ENCODE measurements at places on chromosomes 4 and X.

DNA sequence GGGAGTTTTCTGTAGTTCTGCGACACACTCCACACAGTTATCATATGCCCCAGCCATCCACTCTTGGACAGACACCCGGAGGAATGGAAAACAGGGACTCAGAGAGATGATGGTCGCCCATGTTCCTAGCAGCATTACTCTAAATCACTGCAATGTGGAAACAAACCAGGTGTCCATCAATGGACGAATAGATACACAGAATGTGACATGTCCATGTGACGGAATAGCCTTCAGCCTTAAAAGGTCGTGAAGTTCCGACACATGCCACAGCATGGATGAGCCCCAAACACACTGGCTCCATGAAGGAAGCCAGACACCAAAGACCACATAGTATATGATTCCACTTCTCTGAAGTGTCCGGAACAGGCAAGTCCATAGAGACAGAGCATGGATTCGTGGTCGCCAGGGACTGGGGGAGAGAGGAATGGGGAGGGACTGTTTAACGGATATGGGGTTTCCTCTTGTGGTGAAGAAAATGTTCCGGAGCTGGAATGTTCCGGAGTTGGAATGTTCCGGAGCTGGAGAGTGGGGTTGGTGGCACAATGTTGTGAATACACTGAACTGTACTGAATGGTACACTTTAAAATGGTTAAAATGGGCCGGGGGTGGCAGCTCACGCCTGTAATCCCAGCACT is 28.7 kb upstream of the AFAP1 start:
- no peak for DNase-seq

DNA sequence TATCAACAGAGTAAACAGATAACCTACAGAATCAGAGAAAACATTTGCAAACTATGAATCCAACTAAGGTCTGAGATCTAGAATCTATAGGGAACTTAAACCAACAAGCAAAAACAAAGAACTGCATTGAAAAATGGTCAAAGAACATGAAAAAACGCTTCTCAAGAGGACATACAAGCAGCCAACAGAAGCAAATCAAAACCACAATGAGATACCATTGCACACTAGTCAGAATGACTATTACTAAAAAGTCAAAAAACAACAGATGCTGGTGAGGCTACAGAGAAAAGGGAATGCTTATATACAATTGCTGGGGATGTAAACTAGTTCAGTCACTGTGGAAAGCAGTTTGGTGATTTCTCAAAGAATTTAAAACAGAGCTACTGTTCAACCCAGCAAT is 255.7 kb downstream of the TMEM47 start:
- DNase-seq: no peak

DNA sequence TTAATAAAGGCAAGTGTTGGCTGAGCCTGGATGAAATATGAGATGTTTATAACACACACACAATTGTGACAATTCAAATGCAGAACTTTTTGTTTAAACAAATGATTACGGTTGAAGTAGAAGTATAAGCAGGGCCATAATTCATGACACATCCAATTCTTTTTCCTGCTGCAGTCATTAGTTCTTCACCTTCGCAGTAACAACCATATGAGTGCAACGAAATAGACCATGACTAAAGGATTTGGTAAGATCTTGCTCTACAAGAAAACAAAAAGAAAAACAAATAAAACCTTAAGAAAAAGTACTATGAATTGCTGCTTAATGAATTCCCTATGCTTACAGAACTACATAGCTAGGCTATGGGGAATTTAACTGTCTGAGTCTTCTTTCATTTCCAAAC is 13.9 kb upstream of the BMPR1B start:
- DNase-seq: no peak

- DNase-seq: no peak
Observed at GRCh38 chr4:113811359-113811758, 49.8 kb upstream of the CAMK2D start.

- DNase-seq: no peak
Observed at GRCh38 chr4:184169225-184169867, 48.3 kb downstream of the ENPP6 start.

DNA sequence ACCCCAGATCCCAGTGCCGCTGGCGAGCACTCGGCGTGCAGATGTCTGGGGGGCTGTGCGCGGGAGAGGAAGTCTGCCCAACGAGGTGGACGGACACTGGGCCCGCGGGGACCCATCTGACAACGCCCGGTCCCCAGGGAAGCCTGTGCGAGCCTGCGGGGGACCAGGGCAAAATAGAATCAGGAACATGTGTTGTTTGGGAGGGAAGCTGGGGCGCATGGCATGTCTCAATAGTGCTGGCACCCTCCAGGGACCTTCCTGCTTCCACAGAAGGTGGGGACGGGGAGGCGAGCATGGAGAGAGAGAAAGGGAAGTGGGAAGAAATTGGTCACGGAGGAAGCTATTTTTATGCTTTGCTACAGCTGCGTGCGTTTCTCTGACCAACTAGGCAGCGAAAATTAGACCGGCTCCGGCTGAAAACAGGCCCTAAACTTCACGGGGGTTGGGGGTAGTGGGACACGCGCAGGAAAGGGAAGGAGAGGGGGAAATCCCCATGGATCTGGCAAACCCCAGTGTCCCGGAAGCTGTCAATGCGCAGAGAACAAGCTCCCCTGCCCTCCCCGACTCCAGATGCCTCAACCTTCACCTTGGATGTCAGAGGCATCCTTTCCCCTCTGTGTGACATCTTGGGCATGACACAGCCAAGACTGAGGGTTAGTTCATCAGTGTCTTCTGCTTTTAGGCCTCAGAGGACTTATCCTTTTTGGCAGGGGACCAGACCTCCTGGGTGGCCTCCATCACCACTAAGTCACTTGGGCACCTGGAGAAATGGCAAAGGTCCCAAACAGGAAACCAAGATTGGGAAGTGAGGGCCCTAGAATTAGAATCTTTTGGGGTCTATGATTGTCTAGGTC is 169.8 kb upstream of the BCOR start:
- no peak for DNase-seq

Measured in NCI-H2081 treated with DMSO at 0.1 percent for 48 hours (cell line).